ENCODE measurements at places on chromosomes 12 and 14.

DNA sequence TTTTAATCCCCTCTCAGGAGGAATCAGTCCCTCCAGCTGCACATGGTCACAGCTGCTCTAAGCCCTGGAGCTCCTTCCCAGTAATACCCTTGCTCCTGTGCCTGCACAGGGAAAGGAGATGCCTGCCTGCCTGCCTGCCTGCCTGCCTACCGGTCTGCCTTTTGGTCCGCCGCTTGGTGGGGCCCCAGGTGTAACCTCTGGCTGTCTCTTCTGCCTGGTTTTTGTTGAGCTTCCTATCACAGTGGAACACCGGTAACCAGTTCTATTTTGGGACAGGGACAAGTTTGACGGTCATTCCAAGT, 99.8 kb downstream of the DAD1 start:
- DNase-seq = no peak

GRCh38 chr14:28361486-28361885, 405.1 kb upstream of the FOXG1 start:
- DNase-seq = no peak

DNA sequence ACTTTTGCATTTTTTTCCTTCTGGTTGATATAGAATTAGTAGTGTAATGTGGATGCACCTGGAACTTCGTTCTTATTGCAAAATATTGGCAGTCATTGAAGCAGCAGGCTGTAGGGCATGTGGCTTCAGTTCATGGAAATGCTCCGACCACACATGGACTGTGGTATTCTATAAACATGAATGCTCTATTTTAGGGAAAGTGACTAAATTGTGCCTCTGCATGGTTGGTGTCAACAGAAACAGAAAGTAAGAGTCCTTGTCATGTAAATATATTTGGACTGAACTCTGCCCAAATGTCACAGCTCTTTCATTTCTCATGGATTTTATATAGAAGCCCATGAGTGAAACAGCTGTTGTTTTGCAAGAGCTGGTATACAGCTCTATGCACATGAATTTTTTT, 917.0 kb downstream of the LRFN5 start:
- DNase-seq = no peak

GRCh38 chr12:27178255-27178654, 65.8 kb upstream of the STK38L start:
- no peak for DNase-seq

- peak; percentile 81 for DNase-seq
Observed at GRCh38 chr14:84492685-84493084, 1037.3 kb upstream of the FLRT2 start.

GRCh38 chr12:1435456-1435855, 158.9 kb downstream of the FBXL14 start:
- DNase-seq = peak; percentile 44

DNA sequence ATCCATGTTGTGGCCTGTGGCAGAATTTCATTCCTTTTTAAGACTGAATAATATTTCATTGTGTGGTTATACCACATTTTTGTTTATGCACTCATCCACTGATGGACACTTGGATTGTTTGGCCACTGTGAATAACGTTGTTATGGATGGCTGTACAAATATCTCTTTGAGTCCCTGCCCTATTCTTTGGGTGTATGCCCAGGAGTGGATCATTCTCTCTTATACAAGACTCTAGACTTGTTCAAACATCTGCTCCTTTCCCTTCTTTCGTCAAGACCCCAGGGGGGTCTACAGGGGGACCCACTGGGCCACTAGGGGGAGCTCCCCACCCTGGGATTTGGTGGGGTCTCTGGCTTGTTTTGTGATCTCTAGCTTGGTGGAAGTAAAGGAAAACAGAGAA, 77.4 kb downstream of the FBXL14 start:
- peak; percentile 85 for DNase-seq

DNA sequence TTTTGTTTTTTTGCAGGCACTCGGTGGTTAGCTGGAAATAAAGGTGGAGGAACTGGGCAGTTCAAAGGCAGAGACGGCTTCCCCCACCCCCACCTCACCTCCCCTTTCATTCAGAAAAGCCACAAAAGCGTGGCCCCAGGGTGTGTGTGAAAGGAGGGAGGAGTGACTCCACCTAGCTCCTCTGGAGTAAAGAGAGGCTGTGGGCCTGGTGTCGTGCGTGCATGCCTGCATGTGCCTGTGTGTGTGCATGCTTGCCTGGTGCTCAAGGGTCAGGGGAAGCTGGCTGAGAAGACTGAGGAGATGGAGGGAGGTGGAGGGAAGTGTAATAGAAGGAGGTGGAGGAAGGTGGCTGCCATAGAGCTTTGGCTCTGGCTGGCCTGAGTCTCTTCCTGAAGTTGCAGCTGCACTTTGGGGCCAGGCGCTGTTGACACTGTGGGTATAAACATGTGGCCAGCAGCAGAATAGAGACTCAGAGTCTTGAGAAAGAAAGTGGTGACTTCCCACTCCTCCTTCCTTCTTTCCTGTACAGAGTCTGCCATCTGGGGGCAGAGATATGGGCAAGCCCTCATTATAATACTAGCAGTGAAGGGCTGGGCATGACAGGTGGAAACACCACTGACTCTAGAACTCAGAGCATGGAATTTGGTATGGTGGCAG, 36.9 kb upstream of the SINHCAF start:
- DNase-seq = no peak

- no peak for DNase-seq
Observed at GRCh38 chr12:46579474-46579873, 206.9 kb upstream of the SLC38A2 start.

- DNase-seq = no peak
Observed at GRCh38 chr12:42742716-42743115, 153.2 kb upstream of the PRICKLE1 start.

- no peak for DNase-seq
Observed at GRCh38 chr14:34003082-34003668, 52.3 kb upstream of the EGLN3 start.

DNA sequence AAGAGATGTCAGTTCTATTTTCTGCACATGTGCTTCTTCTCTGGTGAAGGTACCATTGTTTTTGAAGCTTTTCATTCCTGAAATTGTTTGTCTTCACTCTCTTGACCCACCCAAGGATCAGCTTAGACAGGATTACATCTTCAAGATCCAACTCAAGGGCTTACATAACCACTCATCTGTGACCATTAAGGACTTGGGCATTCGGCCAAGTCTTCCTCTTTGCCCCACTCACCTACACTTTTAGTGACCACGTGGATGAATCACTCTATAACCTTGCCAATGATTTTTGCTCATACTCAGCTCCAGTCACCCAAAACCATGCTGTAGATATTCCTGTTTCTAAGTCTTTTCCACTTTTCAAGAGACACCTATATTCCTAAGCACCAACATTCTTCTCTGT, 36.5 kb upstream of the SSTR1 start:
- DNase-seq = peak; percentile 51

GRCh38 chr12:10614056-10614370, 604 bp upstream of the MAGOHB start:
- no peak for DNase-seq

DNA sequence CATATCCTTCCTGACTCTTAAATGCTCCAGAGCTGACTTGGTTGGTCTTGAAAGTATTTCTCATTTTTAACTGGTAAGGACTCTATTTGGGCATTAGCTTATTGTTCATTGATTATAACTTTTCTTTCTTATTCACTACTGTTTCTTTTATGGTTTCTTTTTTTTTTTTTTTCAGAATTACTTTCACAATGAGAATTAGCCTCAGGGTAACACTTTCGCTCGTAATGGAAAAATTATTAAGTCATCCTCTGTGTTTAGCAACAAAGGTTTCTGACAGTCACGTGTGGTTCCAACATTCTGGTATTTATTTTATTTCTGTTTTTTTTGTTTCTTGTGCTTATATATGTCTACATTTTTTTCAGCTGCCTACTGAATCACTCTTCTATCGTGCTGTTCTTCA, 80.0 kb downstream of the METTL25 start:
- DNase-seq = no peak

GRCh38 chr12:100830003-100830795, 35.6 kb downstream of the ANO4 start:
- DNase-seq = no peak

DNA sequence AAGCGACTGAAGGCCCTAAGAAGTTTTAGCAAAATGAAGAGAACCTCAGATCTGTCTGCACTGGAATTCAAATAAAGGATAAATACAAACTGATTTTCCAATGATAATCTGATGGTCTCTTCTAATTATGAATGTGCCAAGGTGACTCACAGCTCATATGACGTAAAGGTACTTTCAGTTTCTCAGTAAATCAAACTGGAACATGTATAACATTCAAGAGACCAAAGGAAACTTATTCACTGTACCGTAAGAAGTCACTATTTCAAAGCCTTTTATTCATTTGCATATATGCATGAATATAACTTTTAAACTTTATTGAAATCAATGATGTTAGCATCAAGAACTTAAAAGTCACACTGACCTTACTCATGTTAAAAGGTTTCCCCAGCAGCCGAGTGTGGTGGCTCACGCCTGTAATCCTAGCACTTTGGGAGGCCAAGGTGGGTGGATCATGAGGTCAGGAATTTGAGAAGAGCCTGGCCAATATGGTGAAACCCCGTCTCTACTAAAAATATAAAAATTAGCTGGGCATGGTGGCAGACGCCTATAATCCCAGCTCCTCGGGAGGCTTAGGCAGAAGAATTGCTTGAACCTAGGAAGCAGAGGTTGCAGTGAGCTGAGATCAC, 52.2 kb downstream of the ATXN2 start:
- no peak for DNase-seq

DNA sequence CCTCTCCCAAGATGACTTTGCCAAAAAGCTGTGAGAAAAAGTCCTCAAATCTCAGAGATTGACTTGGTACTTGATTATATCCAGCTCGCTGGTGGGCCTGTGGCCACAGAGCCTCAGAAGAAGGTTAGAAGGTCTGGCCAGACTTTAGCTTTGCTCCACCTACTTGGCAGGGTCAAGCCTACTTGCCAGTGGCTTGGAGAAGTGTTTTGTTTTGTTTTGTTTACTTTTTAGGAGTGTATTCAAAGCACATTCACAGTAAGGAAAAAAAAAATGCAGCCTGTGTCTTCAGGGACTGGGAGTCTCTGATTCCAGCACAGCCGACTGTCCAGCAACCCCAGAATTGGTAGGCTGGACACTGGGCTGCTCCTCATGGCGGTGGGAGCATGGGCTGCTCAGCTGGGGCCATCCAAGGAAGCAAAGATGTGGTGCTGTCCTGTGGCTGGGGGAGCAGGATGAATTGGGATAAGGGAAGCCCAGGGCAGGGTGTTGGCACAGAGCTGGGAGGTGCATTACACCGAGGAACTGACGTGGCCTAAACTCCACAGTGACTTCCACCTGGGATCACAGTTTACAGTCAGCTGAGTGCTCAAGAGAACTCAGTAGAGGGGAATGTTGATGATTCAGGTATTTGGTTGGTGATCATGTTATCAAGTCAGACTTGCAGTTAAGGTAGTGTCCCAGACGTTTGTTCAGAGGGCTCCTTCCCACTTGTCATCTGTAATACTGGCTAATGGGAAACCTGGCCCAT, 73.5 kb downstream of the PPP2R5C start:
- DNase-seq = no peak

DNA sequence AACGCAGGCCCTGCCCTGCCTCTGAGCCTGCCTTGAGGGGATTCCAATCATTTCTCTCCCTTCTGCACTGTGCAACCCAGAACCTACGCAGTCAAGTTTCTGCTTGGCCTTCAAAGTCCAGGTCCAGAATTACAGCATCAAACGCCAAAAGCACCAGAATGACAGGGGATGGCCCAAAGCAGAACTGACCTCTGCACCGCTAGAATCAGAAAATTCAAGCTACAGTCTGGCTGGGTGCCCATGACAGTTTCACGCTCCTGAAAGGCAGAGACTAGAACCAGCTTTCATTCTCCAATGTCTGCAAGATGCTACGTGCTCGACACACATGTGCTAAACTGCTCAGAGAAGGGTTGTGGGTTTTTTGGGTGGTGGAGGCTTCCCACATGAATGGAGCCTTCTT, 4.1 kb downstream of the CLMN start:
- no peak for DNase-seq

- DNase-seq = peak; percentile 56
Observed at GRCh38 chr14:81516986-81517797, 16.5 kb downstream of the SEL1L start.

DNA sequence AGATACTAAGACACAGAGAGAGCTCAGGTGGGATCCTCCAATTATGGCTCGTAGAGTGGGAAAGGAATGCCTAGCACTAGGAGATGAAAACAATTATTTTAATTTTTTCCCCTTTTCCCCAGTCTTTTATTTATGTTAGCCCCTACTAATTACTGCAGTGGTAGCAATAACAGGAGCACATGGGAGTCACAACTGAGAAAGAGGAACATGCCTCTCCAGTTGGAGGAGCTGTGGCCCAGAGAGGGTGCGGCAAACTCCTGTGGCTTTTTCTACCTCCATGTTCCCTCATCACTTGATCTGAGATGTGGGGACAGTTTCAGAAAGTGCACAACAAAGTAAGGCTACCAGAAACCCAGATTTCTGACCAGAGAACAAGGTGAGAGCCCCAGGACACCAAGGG, 25.9 kb upstream of the POC1B start:
- DNase-seq = no peak

GRCh38 chr12:65903691-65904383, 79.6 kb downstream of the HMGA2 start:
- DNase-seq = no peak

GRCh38 chr14:99568567-99569560, 35.1 kb downstream of the CCDC85C start:
- peak; percentile 67 for DNase-seq

DNA sequence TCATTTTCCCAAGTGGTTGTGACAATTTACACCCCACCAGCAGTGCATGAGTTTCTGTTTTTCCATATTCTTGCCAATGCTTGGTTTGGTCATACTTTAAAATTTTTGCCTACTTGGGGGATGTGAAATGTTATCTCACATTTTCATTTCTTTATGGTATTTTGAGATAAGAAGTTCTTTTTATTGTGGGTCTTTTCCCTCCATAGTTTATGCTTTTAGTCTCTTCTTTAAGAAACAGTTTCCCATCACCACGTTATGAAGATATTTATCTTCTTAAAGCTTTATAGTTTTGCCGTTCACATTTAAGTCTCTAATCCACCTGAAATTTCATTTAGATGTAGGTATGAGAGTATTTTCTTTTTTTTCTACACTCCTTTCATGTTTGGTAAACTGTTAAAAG, 95.7 kb downstream of the PPM1A start:
- DNase-seq = no peak

DNA sequence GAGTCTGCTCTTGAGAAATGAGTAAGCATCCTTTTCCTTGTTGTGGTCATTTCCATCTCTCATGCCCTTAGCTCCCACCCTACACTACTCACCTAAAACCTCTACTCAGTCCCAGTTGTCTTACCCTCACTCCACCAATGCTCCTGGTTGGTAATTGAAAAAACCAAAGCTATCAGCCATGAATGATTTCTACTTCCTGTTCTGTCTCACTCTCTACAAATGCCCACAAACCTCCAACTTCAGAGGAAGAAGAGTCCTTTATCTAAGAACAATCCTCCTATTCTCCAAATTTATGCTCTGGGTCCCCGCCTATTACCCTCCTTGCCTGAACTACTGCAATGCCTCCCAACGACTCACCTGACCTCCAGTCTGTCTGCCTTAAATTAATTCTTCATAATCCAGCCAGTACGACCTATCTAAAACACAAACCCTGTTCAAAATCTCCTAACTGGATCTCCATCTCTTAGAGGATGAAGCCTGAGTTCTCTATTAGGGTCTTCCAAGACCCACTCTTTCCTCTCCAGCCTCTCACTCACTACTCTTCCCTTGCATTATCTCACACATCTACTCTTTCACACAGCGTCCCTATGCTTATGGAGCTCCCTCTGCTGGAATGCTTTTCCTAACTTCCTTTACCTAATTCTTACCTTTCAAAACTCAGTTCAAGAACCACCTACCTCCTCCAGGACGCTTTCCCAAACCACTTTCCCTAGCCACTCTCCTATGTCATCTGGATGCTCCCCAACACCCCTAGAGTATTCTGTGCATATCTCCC, 2.2 kb downstream of the DHRS1 start:
- peak; percentile 25 for DNase-seq

GRCh38 chr12:62466018-62466593, 520 bp upstream of the MON2 start:
- DNase-seq = peak; percentile 37

Measured in fibroblast of upper back skin (primary cell).